ENCODE measurements at places on chromosomes 3 and 15. TPM values are rescaled to one million over a fixed set of nuclear protein-coding genes. Genes with fewer than 3 reads are reported as not detected.

Gene IL17RB
- total RNA-seq, result 3.1 TPM

Gene MTHFS
- 16.1 TPM for total RNA-seq

Gene CD96
- total RNA-seq, result 0.32 TPM

Gene SCAMP5
- total RNA-seq, result 2.8 TPM

Gene ATP8B4
- 3.1 TPM for total RNA-seq

Gene SERPINI1
- total RNA-seq, result 5.1 TPM

DNA sequence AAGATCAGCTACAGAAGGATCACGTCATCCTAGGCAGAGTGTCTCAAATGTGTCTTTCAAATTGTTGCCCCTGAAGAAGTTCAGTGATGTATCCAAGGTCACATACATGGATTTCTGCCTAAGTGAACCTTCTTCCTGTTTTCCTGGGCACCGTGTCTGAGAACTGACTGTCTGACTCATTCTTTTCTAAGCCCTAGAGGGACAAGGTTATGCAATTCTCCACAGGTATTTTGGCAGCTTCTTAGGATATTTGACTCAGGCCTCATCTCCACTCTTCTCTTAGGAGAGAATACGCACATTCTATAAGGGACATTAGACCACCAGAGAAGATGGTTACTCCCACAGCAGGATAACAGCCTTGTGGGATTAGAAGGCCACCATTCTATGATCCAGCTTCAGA lies 391.9 kb upstream of the THBS1 start:
- DNase-seq, result no peak

GRCh38 chr3:181265750-181266333 lies 276.3 kb upstream of the DNAJC19 start:
- no peak for DNase-seq

- no peak for DNase-seq
Measured at GRCh38 chr3:78257951-78258530, 1218.1 kb downstream of the ROBO2 start.

- DNase-seq, result no peak
Measured at GRCh38 chr15:68385240-68385561, 46.8 kb downstream of the ITGA11 start.

DNA sequence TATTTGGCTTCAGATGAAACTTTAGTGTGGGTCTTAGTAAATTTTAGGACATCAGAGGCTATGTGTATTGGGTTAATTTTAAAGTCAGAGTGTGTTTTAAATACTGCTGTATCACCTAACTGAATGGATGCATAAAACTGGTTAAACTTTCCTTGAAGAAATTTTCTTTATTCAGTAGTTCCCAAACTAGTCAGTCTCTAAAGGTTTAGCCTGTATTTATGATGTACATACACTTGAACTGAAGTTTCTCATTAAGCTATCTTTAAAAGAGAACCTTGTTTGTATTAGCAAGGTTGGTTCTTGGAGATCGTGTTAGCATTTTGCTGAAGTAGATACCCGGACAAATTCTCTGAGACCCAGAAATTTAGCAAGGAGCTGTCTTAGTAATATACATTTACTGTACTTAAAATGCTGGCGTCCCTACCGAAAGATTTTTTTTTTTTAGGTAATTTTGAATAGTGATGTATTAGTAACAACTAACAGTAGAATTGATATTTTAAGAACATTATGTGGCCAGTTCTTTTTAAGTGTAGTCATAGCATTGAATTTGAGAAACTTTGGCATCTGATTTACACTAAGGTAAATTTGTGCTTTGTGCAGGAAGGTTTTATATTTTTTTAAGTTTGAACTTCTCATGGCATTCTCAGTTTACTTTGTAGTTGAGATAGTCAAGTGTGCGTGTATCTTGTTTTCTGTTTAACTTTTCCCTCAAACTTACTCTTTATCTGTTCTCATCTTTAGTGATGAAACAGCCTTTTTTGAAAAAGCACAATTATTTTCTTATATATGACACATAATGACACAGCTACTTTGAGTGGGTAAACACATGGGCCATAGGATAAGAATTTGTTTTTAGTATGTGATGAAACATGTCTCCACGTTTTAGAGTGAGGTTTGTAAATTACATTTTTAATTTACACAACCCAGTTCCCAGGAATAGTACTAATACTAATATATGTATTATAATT lies 2.9 kb downstream of the DIPK2A start:
- no peak for DNase-seq

GRCh38 chr3:169192643-169193042 lies 470.9 kb downstream of the MECOM start:
- DNase-seq, result no peak

DNA sequence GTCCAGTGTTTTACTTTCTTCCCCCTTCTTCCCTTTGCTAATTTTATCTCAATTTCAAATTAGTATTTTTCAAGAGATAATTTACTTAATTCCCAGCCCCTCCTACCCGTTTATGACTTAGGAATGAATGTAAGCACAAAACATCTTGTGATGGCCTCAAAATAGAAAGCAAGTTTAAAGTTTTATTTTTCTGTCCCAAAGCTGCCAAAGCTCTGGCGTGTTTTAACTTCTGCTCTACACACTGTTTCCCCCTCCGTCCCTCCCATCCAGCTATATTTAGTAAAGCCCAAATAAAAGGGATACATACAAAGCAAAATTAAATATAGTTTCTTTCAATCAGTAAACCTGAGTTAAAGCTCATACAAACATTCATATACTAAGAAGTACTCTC lies 59.9 kb downstream of the IGF2BP2 start:
- DNase-seq, result no peak

DNA sequence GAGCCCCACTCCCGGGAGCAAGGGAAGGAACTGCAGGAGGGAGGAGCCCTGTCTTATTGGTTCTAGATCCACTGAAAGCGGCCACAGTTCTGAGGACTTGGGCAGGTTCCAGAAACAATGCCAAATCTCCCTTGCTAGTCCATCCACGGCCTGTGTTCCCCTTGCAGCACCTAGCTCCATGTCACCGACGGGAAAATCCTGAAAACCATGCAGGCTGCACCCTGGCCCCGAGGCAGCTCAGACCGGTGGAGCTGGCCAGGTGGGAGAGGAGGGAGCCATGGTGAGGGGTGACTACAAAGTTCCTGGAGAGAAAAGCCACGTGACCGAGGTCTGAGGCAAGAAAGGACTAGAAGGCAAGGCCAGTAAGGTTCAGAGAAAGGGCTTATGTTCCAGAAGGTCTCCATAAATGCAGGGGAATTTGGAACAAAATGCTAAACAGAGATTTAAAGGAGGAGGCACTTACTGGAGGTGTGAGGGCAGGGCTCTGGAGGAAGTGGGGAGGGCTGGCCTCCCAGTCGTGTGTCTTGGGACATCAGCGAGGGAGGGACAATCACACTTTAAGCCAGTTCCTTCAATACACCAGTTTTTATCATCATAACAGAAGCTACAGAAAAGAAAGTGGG lies 5.4 kb downstream of the MGLL start:
- no peak for DNase-seq

- DNase-seq, result no peak
Measured at GRCh38 chr3:117302428-117302827, 592.8 kb downstream of the TUSC7 start.

- no peak for DNase-seq
Measured at GRCh38 chr15:23095796-23096195, 40.8 kb downstream of the GOLGA6L1 start.

GRCh38 chr15:78641102-78641748 lies at the start of gene CHRNB4:
CHRNB4 (minus strand) TSS chr15:78641210; CDS start chr15:78641133, 77 bp downstream.
- no peak for DNase-seq

- DNase-seq, result no peak
Measured at GRCh38 chr3:37566730-37567129, 294.9 kb upstream of the CTDSPL start.
